ENCODE measurements at places on chromosomes 16 and 17.
A peak's percentile ranks its signal among the peaks of the same experiment; 100 is the strongest.

DNA sequence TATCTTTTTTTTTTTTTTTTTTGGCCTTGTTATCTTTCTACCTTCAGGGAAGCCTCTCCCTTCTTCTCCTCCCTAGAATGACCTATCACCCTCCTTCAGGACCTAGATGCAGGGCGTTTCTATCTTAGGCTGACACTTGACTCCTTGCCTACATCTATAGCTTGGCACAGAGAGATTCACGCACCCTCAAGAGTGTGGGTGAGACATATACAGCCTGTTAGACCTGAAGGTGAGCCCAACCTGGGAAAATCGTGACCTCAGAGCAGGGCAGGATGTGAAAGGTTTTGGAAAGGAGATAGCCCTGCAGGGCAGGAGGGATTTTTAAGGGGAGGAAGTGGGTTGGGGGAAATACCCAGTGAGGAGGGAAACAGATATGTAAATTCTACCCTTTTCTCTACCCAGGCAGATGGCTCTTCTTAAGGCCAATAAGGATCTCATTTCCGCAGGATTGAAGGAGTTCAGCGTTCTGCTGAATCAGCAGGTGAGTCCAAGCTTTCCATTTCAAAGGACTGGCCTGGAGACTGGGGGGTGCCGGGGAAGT, at the start of gene AHSP:
Gene AHSP, plus strand, starts transcription at position 167 of the 541 bp plus-strand sequence. Its CDS starts 240 bp downstream, at position 407.
- DNase-seq, result peak; percentile 18

GRCh38 chr16:85220125-85220839, 108.0 kb upstream of the CIBAR2 start:
- DNase-seq, result no peak

DNA sequence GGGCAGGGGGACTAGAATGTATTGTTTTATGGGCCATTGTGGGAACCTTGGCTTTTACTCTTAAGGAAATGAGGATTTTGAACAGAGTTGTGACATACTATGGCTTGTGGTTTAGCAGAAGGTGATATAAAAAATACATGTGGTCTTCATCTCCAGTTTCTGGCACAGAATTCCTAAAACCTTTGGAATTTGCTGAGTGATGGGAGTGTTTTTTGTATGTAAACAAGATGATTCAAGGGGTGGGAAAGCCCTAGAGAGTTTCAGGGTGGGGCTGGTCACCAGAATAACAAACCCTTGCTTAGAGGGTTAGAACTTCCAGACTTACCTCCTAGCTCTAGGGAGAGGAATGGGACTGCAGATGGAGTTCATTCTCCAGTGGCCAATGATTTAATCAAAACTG, 316.1 kb downstream of the PHKB start:
- no peak for DNase-seq

GRCh38 chr16:5010576-5011329, 23.0 kb downstream of the NAGPA start:
- DNase-seq, result no peak

GRCh38 chr16:30902029-30902972, 5.9 kb downstream of the CTF1 start:
- peak; percentile 68 for DNase-seq

- DNase-seq, result no peak
Observed at GRCh38 chr16:59455497-59455896, 721.4 kb upstream of the GOT2 start.

All from activated naive CD8-positive, alpha-beta T cell treated with anti-CD3 and anti-CD28 coated beads, Interleukin-2, amount 50 U/mL, for 24 hours (primary cell).